ENCODE measurements at places on chromosomes 12 and 14.

DNA sequence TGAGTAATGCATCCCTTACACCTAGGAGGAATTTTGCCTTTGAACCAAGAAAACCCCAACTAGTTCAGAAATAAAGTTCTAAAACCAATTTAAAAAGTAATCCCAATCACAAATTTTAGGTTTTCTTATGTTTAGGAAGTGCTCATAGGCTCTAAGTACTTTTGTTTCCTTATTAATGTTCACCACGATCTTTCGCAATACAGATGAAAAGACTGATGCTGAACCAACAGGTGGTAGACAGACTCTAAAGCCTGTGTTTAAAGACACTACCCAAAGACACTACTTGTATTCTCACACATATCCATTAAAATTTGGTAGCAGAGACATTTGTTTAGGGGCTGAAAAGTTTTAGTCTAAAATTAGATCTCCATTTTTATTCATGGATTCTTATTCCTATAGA, 10.6 kb upstream of the PHLDA1 start:
- DNase-seq: no peak

GRCh38 chr12:121626853-121627640, 717 bp downstream of the ORAI1 start:
- peak; percentile 90 for DNase-seq

DNA sequence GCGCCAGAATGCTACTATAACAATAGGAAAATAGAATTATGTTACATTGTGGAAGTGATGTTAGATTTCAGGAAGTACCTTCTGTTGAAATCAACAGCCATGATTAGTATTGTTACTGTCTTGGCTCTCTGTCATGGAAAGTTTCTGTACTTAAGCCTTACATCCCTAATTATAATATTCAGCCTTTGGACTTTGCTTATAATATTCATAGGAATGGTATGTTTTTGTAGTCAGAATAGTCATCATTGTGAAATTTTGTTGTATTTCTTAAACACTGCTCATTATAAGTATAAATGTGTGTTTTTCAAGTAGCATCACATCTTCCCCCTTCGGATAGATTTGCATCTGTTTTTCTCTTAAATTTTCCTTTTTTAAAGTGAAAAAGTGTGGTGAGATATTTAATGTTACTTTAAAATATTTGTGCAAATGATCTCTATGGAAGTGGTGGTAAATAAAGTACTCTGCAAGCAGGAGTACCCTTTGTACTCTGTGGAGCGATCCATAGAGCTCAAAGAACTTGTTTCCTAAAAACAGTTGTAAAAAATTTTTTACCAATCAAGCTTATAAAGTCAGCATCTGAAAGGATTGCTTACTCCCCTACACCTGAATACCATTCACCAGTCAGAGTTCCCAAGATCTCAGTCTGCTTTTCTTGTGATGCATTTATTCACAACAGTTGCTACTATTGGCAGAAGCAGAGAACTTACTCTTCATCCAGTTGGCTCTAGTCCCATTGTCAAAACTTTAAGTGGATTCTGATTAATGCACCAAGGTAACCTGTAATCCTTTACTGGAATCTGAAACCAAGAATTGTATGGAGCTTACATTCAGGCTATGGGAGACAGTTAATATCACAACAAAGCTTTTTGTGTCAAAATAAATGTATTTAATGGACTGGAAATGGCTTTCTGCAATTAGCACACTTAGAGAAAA, 87.8 kb downstream of the RIC8B start:
- DNase-seq: no peak

DNA sequence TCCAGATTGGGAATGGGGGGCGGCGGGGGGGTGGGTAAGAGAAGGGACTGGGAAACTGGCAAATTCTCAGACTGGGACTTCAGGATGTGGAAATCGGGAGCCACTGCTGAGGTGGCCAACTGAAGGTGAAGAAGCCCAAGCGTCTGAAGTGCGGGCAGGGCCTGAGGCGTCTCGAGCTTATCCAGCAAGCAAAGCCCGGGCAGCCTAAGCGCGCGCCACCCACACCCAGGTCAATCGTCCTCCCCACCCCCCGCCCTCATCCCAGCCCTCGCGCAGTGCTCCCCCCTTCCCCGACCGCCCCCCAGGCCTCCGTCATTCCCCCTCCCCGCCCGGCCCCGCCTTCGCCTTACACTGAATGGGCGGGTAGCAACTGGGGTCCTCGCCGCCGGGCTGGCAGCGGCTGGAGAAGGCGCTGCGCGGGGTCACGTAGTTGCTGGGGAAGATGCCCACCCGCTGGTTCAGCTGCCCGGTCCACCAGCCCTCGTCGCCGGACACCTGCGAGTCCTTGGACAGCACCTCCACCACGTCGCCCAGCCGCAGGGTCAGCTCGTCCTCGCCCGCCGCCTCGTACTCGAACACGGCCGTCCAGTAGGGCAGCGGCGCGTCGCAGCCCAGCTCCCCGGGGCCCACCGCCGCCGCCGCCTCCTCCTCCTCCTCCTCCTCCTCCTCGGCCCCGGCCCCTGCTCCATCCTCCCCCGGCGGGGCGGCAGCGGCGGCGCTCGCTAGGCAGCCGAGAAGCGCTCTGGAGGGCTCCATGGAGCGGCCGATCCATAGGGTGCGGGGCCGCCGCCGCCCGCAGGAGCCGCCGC, 693 bp downstream of the MAP3K9 start:
- DNase-seq: peak; percentile 24

GRCh38 chr14:23129759-23130316, 10.8 kb upstream of the CEBPE start:
- no peak for DNase-seq

DNA sequence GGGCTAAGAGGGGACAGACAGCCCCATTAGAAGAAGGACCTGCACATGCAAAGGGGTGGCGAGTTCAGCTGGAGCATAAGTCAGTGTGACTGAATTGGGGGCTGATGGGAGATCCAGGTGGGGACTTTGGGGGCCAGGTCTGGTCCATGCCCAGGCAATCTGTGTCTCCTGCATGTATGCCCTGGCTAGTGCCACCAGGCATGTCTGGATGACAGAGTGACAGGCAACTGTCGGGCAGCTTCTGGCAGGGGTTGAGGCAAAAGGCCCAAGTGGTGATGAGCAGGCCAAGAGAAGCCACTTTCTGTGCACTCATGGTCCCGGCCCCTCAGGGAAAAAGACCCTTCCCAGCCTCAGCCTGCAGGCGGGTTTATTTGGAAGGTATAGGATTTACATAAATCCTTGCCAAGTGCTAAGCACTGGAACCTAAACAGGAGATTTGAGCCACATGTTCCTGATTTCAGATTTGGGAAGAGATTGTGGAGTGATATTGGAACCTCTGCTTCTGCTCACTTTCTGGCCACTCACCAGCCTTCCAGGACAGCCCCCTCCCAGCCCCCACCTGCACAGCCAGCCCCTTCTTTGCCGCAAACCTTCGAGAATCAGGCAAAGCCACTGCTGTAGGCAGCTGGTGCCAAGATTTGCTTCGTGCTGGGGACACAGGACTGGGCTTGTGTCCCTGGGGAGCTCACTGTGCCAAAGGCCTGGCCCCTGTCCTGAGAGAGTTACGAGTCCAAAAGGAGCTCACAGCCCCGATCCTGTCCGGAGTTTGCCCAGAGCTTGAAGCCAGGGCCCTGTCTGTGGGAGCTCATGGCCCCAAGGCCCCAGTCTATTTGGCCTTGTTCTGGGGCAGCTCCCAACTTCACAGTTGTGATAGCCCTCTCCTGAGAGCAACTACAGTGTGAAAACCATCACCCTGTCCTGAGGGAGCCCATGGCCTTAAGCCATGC, 232.5 kb upstream of the RTL1 start:
- DNase-seq: no peak
